ENCODE measurements at places on chromosomes 3 and 15.

DNA sequence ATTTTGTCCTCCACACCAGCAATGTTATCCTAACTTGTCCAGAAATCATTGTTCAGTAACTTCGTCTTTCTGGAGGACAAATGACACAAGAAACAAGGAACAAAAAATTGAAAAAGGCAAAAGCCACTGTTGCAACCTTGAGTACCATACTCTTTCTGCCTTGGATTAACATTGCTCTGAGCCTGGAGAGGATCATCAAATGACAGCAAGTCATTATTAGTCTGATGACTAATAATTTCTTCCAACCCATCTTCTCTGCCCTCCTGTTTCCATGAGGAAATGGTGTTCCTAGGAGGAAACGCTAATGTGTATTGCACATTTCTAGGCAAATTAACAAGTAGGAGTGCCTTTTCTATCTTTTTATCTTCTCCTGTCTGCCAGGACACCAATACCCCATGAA is 153.9 kb downstream of the PCCB start:
- DNase-seq, result no peak

DNA sequence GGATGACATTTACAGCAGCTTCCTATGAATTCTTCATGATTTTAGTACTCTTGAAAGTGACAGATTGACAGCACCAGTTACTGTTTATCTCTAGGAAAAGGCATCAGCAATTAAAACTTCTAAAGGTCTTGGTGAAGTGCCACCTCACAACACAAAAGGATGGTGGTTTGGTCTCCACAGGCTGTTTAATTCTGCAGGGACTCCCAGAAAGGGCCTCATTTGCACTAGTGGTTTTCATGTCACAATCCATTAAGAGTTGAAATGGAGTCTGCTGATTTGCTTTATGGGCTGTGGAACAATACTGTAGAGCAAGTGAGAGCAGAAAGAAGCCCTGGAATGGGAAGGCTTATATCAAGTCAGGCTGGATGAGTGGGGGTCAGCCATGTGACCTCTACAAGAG is 225.3 kb upstream of the KCNMB2 start:
- DNase-seq, result no peak

DNA sequence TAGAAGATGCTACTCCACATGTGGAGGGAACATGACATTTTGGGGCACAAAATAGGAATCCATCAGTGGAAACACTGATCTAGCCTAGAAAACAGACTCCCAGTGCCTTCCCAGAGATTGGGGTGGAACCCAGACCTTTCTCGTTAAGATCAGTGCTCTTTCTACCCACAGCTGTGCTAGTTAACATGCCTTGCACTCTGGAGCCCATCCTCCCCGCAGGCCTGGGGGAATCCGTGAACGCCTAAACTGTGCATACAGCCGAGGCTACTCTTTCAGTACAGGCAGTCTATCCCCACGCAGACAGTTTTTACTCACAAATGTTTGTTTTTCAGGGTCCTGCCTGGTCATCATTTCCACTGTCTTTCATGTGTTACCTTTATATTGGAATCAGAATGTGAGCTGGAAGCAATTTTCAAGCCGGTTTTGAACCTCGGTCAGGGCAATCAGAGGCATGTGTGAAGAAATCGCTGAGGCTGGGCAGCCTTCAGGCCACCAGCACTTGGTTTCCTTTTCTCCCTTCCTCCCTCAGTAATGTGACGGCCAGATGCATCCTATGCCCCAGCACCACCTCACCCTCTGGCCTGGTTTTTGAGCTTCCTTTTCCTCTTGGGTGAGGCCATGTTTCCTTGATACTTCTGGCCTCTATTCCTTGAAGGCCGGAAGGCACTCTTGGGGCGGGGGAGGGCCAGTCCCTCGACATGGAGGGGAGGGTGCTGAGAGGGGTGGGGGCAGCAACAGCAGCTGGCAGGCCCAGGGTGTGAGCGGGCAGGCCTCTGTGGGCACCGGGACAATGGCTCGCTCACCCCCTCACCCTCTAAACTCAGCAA is 123.6 kb upstream of the GALNT15 start:
- no peak for DNase-seq

DNA sequence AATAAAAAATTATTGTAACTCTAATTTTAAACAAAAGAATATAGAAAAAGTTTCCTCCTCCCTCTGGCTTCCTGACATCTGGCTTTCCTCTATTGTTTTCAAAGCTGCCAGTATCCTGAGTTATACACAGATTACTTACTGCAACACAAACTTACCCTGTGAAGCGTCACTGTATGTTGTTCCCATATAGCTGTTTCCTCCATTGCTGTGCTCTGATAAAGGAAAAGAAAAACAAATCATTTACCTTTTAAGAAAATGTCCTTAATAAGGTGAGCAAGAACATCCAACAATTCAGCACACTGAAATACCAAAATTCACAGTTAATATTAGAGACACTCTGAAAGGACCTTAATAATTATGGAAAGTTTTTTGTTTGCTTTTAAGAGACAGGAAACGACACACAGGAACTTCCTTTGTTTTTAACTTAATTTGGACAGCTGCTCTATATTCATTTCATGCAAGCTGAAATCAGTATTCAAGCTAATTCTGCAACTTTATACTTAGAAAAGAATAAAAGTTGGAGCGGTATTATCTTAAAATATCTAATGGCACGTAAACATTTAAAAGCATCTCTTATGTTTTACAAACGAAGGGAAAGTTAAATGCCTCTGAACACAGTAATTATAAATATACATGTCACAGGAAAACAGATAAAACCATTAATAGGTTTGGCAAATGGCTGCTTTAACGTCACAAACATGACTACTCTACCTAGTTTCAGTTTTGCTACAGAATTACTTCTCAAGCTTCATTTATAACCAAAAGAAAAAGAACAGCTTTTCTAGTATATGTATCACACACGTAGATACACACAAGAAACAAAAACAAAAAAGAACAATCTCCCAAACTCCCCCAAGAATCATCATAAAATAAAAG is 21.5 kb downstream of the TJP1 start:
- DNase-seq, result no peak

DNA sequence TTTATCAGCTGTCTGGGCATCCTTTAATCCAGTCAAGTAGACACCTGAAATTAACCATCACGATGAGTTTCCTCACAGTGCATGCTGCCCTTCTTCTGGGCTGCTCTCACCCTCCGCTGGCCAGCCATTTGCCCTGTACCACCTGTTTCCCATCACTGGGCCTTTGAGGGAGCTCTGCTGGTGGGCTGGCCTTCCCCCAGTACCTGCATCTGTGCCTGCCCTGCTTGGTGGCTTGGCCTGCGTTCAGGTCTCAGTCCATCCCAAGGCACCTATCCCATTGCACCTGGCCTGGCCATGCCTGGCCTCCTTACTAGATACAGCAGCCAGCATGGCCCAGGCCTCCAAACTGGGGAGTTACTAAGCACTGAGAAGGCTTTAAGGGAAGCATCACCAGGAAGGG is 413.2 kb downstream of the NTRK3 start:
- no peak for DNase-seq

- DNase-seq, result no peak
These were observed 21.8 kb downstream of the NME9 start for GRCh38 chr3:138307899-138308298.

DNA sequence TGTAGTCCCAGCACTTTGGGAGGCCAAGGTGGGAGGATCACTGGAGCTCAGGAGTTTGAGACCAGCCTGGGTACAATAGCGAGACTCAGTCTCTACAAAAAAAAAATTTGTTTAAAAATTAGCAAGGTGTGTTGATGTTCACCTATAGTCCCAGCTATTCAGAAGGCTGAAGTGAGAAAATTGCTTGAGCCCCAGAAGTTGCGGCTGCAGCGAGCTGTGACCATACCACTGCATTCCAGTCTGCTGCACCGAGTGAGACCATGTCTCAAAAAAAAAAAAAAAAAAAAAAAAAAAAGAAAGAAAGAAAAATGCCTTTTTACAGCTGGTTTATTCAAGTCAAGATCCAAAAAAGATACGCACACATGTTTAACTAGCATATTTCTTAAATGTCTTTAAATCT is 17.0 kb upstream of the MUC20 start:
- DNase-seq, result no peak

DNA sequence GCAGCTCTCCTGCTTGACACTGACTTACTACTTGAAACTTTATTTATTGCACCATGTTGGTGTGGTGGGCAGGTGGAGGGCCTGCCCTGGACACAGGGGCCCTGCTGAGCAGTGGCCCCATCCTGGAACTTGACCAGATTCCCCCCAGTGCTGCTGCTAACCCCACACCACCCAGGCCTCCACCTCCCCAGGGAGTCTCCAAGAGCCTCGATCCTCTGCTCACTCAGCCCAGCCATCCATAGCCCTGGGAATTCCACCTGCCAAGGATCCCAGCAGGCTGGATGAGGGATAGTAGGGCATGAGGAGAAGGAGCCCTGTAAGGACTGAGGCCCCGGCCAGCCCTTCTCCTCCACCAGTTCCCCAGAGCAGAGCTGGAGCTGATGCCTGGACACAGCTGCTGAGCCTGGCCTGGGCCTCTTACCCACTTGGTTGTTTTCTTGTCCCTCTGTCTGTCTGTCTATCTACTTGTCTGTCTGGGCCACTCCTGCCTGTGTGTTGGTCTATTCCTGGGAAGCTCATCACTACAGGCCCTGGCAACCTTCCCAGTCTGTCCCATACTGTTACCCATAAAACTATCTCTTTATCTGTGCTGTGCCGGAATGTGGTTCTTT is 2.8 kb downstream of the CHAC1 start:
- DNase-seq, result no peak

- DNase-seq, result no peak
These were observed 3.3 kb downstream of the CAND2 start for GRCh38 chr3:12799525-12800440.

GRCh38 chr15:85972805-85973540 is 106.7 kb upstream of the AGBL1 start:
- no peak for DNase-seq

- DNase-seq, result no peak
These were observed 219.5 kb downstream of the SV2B start for GRCh38 chr15:91319371-91320059.

- no peak for DNase-seq
These were observed 22.1 kb upstream of the POLG start for GRCh38 chr15:89356634-89357298.

- DNase-seq, result no peak
These were observed 4.8 kb downstream of the LCTL start for GRCh38 chr15:66560856-66561525.

DNA sequence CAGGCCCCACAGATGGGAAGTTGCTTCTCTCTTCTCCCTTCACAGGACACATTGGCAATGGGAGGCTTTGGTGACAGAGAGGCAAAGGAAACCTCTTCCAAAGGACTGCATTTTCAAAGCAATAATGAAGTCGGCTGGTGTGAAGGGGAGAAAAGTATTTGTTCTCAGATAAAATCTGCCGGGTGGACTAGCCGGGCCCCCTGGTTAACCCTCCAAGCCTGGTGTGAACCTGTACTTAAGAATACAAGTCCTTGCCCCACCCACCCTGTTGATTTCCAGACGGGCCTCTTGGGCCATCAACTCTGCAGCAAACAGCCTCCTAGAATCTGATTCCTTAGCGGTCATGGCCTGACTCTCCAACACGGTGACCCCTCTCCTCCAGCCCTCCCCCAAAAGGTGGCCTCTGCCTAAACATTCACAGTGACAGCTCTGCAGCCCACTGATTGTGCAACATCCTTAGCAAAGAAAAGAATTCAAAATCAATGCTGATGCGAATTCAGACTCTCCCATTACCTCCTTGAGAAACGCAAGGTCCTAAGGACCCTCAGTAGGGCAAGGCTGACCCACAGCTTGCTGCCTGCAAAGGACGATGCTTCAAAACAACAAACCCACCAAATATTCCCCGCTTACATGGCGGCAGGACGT is 9.9 kb downstream of the TLE3 start:
- DNase-seq, result peak; percentile 18

- no peak for DNase-seq
These were observed 59.4 kb upstream of the TRIM71 start for GRCh38 chr3:32758375-32758753.

DNA sequence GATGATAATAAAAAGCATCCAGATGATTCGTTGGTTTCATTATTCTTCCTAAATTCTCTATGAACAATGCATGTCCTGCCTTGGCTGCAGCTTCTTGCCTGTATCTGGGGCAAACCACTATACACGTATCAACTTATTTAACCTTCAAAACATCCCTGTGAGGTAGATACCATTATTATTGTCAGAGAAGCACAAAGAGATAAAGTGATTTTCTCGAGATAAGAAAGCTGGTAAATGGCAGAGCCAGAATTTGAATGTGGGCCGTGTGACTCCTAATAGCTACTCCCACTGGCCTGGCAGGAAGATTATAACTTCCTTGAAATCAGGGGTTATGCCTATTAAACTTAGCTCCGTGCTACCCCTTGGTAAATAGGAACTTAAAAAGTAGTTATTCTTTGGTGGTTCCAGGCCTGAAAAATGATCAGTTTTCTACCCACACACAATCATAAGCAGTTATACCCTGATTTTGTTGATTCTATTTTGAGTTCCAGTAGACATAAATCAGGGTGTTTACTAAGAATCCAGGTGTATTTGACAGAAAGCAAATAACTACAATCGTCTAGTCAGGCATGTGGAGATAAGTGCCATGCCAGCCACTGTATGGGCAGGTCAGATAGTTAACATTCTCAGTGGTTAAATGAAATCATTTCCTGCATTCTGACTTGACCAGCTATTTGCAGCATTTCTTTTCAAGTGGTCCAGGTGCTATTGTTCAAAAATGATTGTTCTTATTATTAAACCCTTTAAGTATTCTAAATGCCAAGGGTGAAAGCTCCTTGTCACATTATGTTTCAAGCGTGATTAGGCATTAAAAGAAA is 99.2 kb upstream of the LRRN1 start:
- DNase-seq, result no peak

GRCh38 chr15:86772369-86773059 is 692.8 kb downstream of the AGBL1 start:
- DNase-seq, result no peak

DNA sequence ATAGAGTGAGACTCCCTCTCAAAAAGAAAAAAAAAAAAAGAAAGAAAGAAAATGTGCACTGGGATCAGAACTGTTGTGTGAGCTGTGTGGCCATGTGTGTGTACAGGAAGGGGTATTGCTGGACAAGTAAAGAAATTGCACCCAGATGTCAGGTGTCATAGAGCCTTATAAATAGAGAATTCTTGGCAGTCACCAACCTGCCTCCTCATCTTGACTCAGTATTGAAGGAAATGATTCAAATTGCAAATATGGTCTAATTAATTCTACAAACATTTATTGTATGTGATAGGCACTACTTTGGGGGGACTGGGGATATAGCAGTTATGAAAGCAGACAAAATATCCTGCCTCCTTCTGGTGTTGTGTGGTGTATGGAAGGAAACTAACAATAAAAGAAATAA is 243.8 kb upstream of the TTC14 start:
- no peak for DNase-seq

DNA sequence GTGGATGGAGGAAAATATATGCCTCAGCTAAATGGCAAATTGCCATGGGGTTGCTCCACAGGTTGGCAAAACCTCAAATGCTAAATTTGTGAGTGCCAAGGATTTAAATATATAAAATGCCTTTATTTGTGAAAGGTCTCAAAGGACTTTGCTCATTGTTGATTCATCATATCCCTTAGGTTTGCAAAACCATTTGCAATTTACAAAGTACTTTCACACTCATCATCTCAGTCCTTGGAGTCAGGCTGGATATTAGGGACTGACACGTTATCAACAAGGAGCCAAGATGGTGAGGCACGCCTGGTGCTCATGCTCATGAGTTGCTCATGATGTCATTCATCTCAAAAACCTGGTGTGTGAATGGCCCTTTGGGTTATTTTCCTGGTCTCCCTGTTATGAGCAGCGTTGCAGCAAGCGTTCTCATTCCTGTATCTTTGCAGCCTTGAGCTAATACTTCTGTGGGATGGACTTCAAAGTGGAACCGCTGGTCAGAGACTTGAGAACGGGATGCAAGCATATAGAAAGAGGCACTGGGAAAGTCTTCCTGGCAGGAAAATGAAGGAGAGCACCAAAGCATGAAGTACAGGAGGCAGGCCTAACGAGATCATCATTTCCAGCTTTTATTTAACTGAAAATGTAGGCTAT is 66.0 kb downstream of the MYO1E start:
- no peak for DNase-seq
